EH (cell line): ENCODE measurements at places on chromosomes 1 and 21.

GRCh38 chr1:246651012-246651695 is 73.1 kb upstream of the SCCPDH start:
- no peak for DNase-seq

DNA sequence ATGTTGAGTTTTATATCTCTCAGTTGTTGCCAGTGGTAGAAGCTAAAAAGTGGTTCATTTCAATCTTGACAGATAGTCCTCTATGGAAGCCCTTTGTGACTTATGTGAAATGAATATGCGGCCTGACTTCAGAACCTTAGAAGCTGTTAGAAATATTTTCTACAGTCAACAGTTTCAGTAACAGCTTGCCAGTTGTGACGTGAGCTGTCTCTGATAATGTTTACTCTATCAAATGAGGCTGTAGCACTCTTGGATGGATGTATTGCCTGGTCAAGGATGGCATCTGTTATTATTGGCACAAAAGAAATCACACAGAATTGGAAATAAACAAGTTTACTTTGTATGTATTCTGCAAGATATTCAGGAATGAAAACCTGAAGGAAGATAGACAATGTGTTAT is 31.9 kb downstream of the SNX7 start:
- no peak for DNase-seq

GRCh38 chr1:247293047-247293446 is 37.2 kb downstream of the VN1R5 start:
- DNase-seq: peak; percentile 6

GRCh38 chr1:118973531-118974137 is 14.5 kb downstream of the TBX15 start:
- peak; percentile 28 for DNase-seq

DNA sequence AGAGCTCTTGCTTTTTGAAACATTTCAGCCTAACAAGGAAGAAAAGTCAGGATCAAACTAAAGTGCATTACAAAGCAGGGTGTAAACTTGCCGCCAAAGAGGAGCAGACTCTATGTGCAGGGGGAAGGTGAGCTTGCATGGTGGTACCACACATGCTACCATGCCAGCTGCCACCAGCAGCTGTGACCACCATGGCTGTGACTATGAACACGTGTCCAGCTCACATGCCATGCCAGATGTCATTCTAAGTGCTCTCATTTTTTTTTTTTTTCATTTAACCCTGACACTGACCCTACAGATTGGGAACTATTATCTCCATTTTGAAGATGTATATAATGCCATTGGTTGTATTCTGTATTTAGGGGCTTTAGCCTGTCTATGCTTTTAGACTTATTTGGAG is 79.0 kb downstream of the PCP4 start:
- no peak for DNase-seq

DNA sequence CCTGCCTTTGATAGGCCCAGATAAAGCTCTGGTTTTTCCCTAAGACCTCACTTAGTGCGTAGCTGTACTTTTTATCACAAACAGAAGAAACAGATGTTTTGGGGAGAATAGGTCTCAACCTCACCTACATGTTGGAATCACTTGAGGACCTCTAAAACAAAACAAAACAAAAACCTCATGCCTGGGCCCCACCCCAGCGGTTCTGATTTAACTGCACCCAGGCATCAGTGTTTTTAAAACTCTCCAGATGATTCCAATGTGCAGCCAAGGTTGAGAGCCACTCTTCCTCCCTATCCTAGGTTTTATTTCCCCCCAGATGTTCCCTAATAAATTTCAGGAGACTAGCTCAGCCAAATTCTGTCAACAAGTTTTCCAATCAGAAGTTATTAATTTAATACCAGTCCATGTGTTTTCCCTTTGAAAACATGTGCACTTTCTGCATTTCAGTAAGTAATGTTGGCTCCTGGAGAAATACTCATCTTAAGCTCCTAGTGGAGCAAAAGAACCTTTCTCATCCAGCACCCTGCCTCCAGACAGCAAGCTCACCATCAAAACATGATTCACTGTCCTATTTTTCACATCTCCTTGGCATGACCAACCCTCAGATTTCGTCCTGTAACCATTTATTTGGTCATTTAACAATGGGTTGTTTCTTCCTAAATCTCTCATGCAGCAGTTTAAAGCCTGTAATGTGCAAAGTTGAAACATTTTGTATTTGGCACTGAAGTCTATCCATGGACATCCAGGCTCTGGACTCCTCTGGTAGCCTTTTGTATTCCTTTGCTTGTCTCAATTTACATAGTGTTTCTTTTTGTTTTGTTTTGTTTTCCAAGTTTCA is 27.5 kb downstream of the LRRC8C start:
- DNase-seq: peak; percentile 27

DNA sequence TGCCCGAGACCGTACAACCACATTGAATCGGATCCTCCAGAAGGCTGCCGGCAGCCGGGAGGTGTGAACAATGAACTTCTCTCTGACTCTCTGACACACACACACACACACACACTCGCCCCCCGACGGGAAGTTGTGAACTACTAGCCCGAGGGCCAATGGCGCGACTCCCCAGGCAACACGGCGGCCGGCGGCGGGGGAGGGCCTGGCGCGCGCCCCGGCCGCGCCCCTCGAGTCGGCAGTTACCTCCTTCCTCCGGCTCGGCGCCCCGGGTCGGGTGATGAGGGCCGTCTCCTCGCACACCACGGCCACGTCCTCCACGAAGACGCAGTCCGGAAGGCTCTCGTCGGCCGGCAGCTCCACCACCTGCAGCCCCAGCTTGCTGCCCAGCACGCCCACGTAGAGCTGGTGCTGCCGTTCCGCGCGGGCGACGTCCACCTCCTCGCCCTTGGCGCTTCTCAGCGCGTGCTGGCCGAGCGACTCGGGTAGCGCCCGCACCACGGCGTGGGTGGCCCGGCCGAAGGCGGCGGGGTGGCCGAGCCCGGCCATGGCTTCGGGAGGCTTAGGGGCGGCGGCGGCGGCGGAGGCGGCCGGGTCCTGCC is 361 bp downstream of the DDAH1 start:
- peak; percentile 79 for DNase-seq

- peak; percentile 46 for DNase-seq
Observed at GRCh38 chr1:14969006-14969405, 184.5 kb upstream of the TMEM51 start.

GRCh38 chr1:38076038-38076437 is 29.4 kb upstream of the POU3F1 start:
- DNase-seq: peak; percentile 48

DNA sequence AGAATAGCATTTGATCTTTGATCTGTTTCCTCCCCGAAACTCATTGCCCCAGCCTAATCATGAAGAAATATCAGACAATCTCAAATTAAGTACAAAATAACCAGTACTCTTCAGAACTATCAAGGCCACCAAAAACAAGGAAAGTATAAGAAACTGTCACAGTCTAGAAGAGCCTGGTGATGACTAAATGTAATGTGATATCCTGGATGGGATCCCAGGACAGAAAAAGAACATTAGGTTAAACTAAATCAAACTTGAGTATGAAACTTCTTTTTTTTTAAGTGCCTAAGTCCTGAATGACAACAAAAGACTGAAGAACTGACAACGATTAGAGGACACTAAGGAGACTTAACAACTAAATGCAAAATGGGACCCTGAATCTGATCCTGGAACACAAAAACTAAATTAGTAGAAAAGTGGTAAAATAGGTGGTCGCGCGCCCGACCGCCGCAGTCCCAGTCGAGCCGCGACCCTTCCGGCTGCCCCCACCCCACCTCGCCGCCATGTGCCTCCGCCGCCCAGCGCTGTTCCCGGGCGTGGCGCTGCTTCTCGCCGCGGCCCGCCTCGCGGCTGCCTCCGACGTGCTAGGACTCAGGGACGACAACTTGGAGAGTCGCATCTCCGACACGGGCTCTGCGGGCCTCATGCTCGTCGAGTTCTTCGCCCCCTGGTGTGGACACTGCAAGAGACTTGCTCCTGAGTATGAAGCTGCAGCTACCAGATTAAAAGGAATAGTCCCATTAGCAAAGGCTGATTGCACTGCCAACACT is 5.5 kb upstream of the PRKAB2 start:
- peak; percentile 71 for DNase-seq

DNA sequence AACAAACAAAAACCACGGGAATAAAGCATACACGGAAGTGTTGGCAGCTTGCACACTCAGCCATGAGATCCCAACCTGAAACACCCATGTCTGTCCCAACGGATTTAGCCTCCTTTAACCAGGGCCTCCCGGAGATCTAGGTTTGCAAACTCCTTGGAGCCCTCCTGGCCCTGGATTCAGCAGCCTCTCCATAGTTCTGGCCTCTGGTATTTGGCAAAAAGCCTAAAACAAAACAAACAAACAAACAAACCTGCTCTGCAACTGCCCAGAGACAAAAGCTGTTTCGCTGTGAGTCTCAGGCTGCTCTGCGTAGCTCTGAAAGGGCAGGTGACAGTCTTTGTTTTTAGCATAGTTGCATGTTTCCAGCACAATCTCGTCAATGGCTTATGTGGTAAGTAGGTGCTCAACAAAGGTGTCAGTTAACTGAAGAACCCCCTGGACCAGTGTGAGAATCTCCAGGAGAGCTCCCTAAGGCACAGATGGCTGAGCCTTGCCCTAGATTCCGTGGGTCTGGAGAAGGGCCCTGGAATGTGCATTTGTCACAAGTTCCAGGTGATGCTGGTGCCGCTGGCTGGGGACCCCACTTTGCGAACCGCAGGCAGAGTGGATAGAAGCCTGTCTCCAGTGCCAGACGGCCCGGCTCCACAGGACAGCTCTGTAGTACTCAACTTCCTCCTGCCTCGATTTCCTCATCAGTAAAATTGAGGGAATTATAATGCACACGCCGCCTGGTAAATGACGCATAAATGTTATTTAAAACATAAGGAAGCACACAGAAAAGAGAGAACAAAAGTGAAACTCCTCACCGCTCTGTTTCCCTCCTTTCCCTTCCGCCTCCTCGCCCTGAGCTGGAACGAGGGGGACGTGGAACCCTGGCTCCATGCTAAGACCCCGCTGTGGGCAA is 86.2 kb downstream of the RIPK4 start:
- DNase-seq: no peak
